ENCODE measurements at places on chromosomes 2 and 18. TPM values are rescaled to one million over a fixed set of nuclear protein-coding genes. Genes with fewer than 3 reads are reported as not detected.

The DUSP28 gene
- 8.9 TPM for total RNA-seq

The SULT1C3 gene
- not detected for total RNA-seq

The SERPINB10 gene
- not detected for total RNA-seq

The ALPP gene
- not detected for total RNA-seq

The LBX2 gene
- not detected for total RNA-seq

The DSG4 gene
- not detected for total RNA-seq

All from dorsolateral prefrontal cortex (tissue), 122 donors.